ENCODE measurements at places on chromosomes 7 and 10. TPM values are rescaled to one million over a fixed set of nuclear protein-coding genes. Genes with fewer than 3 reads are reported as not detected.

The BZW2 gene
- polyA plus RNA-seq, result 84.2 TPM

The HGF gene
- 2.3 TPM for polyA plus RNA-seq

The SYNPO2L gene
- 1.6 TPM for polyA plus RNA-seq

The ARL4A gene
- polyA plus RNA-seq, result 29.3 TPM

The OPN4 gene
- not detected for polyA plus RNA-seq

The ASZ1 gene
- not detected for polyA plus RNA-seq

The FZD8 gene
- 10.5 TPM for polyA plus RNA-seq

The GRID2IP gene
- 0.91 TPM for polyA plus RNA-seq

The TSPAN13 gene
- polyA plus RNA-seq, result 24.0 TPM

The VSTM2A gene
- 2.5 TPM for polyA plus RNA-seq

The POLR3A gene
- polyA plus RNA-seq, result 20.3 TPM

The GDF10 gene
- polyA plus RNA-seq, result 1.6 TPM

The VIPR2 gene
- polyA plus RNA-seq, result 2.6 TPM

The TRPV6 gene
- 12.3 TPM for polyA plus RNA-seq

The PNLIPRP3 gene
- polyA plus RNA-seq, result not detected

The ELAPOR2 gene
- 14.1 TPM for polyA plus RNA-seq

The CALHM2 gene
- 10.3 TPM for polyA plus RNA-seq

The MOGAT3 gene
- 0.90 TPM for polyA plus RNA-seq

The CHST15 gene
- 20.6 TPM for polyA plus RNA-seq

The ACTA2 gene
- 158 TPM for polyA plus RNA-seq

The DRGX gene
- not detected for polyA plus RNA-seq

The HMX2 gene
- polyA plus RNA-seq, result 0.75 TPM

The SHH gene
- polyA plus RNA-seq, result 2.1 TPM

The HOXA3 gene
- 47.9 TPM for polyA plus RNA-seq

The UCMA gene
- not detected for polyA plus RNA-seq

The ZNF488 gene
- 5.8 TPM for polyA plus RNA-seq

Measured in left kidney (tissue), 8 donors.